ENCODE measurements at places on chromosomes 5 and 9.

- DNase-seq, result no peak
These were observed 14.8 kb downstream of the C9 start for GRCh38 chr5:39349484-39349883.

- no peak for DNase-seq
These were observed 31.1 kb downstream of the SIL1 start for GRCh38 chr5:139167063-139167462.

GRCh38 chr5:97838214-97838613 is 655.2 kb upstream of the RIOK2 start:
- DNase-seq, result no peak

DNA sequence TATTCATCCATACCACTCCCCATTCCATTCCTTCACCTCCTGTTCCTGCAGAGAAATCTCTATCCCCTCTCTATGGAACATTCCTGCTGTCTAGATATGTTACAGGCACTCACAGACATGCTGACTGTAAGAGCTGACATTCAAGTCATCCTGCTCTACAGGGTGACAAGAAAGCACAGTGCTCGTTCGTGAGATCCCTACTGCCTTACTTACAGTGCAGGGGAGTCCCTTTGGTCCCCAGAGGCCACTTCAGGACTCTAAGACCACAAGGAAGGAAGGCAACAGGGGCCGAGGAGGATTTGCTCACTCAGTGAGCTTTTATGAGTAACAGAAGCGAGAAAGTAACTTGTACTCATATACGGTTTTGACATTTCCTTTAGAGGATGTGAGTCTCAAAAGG is 110.5 kb downstream of the GAS1 start:
- no peak for DNase-seq

DNA sequence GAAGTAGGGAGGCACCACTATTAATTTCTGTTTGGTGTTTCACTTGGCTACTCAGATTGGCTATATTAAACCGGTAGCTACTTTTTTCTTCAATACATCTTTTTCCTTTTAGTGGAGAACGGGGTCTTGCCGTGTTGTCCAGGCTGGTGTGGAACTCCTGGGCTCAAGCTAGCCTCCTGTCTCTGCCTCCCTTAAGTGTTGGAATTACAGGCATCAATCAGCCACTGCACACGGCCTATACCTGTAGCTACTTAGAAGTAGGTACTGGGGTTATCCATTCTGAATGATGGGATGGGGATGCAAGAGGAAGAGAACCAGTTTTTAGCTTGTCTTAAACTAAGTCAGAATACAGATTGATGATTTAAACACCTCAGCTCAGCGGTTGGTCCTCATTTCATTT is 1.7 kb downstream of the UBE2D2 start:
- no peak for DNase-seq

DNA sequence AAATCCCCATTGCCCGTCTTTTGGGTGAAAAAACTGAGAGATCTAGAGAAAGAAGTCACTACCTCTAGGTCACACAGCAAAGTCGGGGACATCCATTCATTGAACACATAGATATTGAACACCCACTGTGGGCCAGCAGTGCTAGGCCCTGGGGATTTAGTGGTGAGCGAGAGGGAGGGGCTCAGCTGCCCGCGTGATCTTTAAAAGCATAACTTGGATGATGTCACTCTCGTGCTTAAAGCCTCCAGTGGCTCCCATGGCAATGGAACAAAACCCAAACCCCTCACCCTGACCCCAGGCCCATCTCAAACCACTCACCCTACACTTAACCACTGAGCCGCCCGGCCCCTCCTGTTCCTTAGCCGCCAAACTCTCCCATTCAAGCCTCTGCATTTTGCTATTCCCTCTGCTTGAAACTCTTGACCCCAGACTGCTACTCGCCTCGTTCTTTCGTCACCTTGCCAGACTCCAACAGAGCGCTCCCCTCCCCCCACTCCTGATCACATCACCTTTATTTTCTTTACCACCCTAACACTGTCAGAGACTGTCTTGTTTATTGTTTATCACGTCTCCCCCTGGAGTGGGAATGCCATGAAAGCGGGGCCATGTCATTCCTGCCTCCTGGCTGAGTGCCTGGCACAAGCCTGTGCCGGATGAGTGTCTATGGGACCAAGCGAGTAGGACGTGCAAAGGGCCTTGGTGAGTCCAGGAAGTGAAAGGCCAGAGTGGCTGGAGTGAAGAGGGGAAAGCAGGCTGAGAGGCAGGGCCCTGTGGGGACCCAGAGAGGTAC is 710 bp upstream of the PIP5KL1 start:
- no peak for DNase-seq

GRCh38 chr5:73296772-73297171 is 123.8 kb downstream of the TMEM174 start:
- DNase-seq, result no peak

- DNase-seq, result no peak
These were observed 65.4 kb downstream of the TSPAN17 start for GRCh38 chr5:176712546-176713304.

GRCh38 chr5:150189326-150189725 is 536 bp upstream of the SLC6A7 start:
- DNase-seq, result no peak

GRCh38 chr9:84917366-84918070 is 248.0 kb downstream of the NTRK2 start:
- DNase-seq, result no peak

DNA sequence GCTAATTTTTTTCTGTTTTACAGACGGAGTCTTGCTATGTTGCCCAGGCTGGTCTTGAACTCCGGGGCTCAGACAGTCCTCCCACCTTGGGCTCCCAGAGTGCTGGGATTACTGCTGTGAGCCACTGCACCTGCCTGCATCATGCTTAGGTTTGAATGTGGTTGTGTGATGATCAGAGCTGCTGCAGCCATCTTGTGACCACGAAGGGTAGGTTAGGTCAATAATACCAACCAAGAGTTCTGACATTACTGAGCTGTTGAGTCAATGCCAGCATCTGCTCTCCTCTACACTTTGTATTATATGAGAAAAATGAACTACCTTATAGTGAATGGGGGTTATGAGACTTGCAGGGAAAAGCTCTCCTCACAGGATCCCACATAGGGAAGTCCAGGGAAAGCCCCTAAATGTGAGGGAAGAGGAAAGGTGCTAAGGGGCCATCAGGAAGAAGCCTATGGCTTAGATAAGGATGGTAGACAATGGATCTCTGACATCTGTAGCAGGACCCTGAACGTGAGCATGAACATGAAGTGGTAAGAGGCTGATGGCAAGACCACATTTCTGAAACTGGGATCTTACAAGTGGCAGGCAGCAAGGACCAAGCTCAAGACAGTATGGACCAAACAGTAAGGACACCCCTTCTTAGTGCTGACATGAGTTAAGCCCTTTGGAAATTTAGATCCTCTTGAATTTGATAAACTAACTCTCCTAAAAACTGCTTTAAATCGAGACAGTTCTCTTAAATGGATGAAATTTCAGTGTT is 75.7 kb upstream of the ZNF169 start:
- DNase-seq, result no peak

DNA sequence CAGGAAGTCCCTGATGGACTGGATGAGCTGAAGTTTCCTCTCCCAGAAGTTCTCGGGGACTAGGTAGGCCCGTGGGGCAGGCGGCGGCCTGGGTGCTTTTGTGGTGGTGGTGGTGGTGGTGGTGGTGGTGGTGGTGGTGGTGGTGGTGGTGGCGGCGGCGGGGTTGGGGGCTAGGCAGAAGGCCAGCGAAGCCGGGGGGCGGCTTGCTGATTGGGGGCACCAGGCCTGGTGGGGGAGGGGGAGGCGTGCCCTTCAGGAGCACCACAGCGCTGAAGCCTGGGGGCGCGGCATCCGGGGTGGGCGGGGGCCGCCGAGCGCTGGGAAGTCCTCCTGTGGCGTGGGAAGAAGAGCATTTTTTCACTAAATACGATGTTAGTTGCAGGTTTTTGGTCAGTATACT is 26.9 kb downstream of the SPATA31C1 start:
- DNase-seq, result no peak
